ENCODE measurements at places on chromosomes 1 and 21. TPM values are rescaled to one million over a fixed set of nuclear protein-coding genes. Genes with fewer than 3 reads are reported as not detected.

Gene ADORA3
- total RNA-seq, result not detected

GRCh38 chr1:176330782-176331181, 123.7 kb upstream of the COP1 start:
- no peak for DNase-seq

DNA sequence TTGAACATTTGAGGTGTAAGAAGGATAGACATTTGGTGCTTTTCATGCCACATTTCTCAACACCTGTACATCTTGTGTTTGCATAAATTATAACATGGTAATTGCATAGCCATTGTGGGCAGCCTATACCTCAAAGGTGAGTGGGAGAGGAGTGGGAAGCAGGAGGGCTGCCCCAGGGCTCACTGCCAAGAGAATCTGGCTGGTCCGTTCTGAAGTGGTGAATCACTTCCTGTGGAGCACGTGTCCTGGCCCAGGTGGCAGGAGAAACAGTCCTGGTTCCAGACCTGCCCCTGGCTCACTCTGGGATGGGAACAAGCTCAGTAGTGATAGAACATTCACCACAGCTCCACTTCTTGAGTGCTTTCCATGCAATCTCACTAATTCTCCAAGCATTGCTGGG, 11.6 kb upstream of the OLFML2B start:
- peak; percentile 1 for DNase-seq

DNA sequence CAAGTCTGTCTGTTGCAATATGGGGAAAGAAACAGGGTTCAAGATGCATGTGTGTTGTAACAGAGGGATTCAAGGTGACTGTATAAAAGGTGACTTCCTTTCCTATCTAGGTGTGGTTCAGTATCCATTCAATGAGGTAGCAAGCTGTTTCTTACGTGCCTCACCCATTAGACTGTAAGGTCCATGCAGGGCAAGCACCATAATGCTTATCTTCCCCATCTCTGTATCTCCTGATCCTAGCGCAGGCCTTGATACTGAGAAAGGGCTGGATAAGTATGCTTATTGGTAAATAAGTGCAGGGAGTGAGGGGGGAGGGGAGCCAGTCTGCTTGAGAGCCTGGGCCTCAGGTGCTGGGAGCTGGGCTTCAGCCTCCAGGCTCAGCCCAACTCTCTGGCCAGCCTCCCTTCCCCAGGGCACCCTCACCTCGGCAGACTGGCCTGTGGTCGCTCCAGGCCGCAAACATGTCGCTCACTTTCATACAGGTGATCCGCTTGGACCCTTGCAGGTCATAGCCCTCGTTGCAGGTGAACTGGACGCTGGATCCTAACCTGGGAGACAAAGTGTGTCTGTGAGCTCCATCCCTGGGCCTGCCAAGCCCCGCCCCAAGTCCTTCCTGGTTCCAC, 44.5 kb upstream of the HMGB4 start:
- no peak for DNase-seq

DNA sequence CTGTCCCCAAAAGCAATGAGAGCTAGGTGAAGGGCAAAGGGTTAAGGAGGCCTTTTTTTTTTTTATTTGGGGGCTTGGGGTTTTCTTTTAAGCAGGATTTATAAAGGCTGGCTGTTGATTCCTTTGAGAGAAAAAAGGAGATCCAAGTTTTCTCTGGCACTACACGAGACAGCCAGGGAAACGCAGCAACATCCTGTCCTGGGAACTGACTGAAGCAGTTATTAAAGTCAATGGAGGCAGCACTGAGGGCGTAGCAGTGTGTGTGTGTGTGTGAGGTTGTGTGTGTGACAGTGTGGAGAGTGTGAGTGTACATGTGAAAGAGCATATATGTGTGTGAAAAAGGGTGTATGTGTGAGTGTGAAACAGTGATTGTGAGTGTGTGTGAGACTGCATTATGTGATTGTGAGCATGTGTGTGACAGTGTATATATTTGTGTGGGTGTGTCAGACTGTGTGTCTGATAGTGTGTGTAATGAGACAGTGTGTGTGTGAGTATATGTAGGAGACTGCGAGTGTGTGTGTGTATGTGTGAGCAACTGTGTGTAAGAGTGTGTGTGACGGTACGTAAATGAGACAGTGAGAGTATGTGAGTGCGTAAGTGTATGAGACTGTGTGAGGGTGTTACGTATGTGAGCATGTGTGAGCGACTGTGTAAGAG, 65.9 kb upstream of the TIAM1 start:
- no peak for DNase-seq
